NCI-H69 (cell line): ENCODE measurements at places on chromosomes 2 and 18.
A peak's percentile ranks its signal among the peaks of the same experiment; 100 is the strongest.

- peak; percentile 63 for DNase-seq
These were observed 317.4 kb downstream of the NBAS start for GRCh38 chr2:15243762-15244161.

DNA sequence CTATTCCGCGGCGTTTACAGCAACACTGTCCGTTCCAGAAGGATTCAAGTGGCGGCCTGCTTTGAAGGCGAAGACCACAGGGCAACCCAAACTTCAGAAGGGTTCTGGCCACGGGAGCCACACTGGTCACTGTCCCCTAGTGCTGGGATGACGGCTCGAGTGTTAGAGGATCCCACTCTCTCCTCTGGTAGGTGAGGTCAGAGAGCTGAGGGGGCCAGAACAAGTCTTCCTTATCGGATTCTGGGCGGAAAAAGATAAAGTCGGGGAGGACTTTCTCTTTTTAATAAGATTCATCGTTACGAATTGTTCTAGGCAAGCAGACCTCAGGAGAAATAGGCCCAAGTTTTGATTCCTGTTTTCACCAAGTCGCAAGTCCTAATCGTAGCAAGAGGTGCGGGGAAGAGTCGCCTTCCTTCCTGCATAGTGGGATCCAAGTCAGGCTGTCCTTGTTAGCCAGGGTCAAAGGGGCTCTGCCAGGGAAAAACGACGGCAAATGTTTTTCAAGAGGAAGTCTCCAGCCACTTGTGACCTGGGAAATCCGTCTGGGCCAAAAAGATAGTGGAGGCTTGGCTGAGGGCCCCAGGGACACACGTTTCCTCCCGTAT is 864 bp upstream of the MYL12A start:
- peak; percentile 70 for DNase-seq

DNA sequence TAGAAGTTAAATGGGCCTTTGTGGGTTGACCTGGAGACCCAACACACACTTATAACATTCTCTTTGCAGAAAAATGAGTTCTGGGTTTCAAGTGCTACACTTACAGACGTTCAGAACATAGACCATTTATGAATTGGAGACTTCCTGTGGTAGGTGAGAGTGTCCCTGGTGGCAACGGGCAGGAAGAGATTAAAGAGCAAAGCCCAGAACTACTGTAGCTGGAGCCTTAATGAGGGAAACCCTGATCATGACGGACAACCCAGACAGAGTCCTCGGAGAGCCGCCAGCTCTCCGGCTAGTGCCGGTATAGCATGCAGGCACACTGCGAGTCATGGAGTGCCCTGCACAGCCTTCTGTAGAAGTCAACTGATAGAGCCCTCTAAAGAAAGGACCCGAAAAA is 44.5 kb upstream of the RMDN2 start:
- no peak for DNase-seq

DNA sequence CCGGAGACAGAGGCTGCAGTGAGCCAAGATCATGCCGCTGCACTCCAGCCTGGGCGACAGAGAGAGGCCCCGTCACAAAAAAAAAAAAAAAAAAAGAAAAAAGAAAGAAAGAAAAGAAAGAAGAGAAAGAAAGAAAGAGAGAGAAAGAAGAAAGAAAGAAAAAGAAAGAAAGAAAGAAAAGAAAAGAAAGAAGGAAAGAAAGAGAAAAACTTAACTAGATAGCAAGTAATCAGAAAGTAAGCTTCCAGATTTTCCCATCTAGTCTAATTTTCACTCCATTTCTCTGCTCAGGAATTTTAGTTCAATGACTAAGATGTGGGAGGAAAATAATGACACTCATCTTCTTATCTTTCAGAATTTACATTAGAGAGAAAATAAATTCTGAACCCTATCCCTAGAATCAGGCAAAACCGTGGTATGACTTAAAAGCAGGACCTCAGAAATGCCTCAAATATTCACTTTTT is 2.4 kb downstream of the GFPT1 start:
- DNase-seq = no peak

GRCh38 chr2:224372641-224373040 is 29.3 kb downstream of the FAM124B start:
- no peak for DNase-seq

- peak; percentile 0 for DNase-seq
These were observed 229.2 kb upstream of the TFPI start for GRCh38 chr2:187783446-187783845.

DNA sequence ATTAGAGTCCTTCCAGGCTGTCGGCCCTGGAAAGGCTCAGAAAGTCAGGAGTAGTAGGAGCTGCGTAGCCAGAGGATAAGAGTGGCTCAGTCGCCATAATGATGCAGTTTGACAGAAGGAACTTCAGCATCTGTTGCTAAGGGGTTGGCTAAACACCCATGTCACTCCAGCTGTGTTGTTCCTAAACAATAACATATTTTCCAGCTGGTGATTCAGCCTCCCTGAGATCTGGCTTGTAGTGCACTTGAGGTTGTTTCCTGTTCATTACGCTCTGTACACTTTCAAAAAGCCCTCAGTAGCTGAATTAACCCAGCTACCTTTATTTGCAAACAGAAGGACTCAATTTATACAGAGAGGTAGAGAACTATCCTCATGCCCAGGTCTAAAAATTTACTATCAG is 39.7 kb upstream of the EPAS1 start:
- no peak for DNase-seq

- no peak for DNase-seq
These were observed 60.1 kb upstream of the RBBP8 start for GRCh38 chr18:22872900-22873537.

- DNase-seq = no peak
These were observed 149.0 kb downstream of the IKZF2 start for GRCh38 chr2:213002383-213002782.

DNA sequence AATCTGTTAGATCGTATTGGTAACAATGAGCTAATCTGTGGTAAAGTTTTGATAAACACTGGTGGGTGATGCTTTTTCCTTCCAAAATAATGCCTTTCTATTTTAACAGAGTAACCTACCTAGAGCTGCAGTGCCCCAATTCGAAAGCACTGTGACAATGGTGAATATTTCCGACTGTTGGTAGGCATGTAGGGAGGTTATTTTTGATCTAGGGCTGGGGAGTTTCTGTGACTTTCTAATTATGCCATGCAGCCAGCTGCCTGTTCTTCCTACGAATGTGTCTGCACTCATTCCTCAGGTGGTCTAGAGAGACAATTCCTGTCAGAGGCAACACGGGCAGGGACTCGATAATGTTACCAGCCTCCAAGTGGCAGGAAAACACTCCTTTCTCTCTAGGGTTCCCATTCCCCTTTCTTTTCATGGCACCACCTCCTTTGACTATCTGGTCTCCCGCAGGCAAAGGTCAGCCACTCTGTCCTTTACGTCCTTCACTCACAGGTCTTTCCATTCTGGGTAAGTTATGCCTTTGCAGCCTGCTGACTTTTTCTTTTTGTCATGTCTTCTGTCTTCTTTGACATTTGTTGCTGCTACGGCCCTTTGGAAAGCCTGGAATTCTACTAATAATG is 167.2 kb upstream of the MGAT5 start:
- no peak for DNase-seq

GRCh38 chr2:31992025-31992579 is 18.7 kb downstream of the MEMO1 start:
- DNase-seq = no peak

GRCh38 chr2:241009601-241010530 is 11.4 kb downstream of the SNED1 start:
- peak; percentile 75 for DNase-seq
